Activated naive CD4-positive, alpha-beta T cell treated with anti-CD3 and anti-CD28 coated beads for 36 hours (primary cell): ENCODE measurements at places on chromosomes 6 and 20. TPM values are rescaled to one million over a fixed set of nuclear protein-coding genes. Genes with fewer than 3 reads are reported as not detected.
A peak's percentile ranks its signal among the peaks of the same experiment; 100 is the strongest.

CYP24A1 gene
- total RNA-seq: not detected

CRISP2 gene
- total RNA-seq: not detected

GRCh38 chr20:49666911-49667310 is 46.8 kb downstream of the B4GALT5 start:
- DNase-seq: no peak

DNA sequence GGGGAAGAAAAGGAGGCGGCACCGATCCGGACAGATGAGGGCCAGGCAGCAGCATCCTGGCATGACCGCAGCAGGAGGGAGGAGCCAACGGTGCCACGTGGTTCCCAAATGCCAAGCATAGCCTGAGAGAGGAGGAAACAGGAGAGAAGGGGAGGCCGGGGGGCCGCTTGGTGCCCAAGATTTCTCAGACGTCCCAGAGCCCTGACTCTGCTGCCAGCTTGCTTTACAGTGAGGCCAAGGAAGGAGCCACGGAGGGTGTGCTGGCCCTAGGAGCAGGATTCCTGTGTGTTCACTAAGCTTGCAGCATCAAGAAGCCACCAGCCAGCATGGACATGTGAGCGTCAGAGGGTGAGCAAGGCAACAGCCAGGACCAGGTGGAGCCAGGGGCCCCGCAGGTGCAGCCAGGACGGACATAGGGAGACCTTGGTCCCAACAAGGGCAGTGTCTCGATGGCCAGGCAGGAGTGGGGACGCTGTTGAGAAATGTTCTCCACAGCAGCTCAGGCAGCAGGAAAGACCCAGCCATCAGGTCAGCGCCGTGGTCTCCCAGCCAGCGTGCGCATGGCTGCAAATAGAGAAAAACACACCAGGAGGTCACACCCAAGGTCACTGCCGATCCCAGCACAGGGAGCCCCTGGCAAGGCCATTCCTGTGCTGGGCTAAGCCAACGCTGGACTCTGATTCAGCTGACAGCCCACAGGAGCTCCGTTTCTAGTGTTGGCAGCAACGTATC is 143.7 kb downstream of the DLL1 start:
- DNase-seq: peak; percentile 17
